ENCODE measurements at places on chromosomes 12 and 14.

GRCh38 chr12:47015381-47015780 lies 64.0 kb upstream of the PCED1B start:
- no peak for DNase-seq

DNA sequence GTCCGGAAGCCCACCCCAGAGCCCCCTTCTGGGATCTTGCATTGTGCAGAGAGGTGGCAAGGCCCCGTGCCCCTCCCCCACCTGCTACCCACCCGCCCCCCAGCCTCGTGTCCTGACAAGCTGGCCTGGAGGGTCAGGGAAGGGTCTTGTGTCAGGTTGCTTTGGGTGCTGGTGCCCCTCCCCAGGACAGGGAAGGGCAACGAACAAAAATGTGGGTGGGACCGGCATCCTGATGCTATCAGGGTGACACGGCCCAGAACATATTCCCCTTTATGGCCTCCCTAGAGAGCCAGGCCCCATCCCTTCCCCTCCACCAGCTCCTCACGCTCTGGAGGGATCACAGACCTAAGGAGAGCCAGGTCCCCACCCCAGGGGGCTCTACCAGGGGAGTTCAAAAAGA lies 38.7 kb upstream of the TMEM179 start:
- no peak for DNase-seq

DNA sequence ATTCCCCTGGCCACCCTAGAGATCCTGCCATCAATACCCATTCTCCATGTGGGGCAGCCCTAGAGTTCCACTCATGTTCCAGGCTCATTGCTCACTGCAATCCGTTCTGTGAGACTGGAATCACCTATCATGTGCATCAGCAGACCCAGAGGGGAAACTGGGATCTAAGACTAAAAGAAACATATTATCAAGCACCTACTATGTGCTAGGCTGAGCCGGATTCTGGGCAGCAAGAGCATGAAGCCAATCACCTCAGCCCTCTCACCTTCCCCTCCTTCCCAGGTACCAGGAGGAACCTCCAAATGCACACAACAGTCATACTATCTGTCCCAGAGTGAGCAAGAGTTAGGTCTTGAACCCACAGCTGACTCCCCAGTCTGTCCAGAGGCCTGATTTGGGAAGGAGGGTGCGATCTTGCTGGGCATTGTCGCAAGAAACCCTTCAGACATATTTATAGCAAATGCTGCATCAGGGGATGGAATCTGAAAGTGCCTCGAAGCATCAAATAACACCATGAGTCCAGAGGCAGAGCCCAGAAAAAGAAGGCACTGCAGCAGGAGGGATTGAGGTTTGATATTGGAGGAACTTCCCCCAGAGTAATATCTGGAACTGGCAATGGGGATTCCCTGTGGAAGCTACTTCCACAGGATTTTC lies 6.7 kb upstream of the CACNB3 start:
- no peak for DNase-seq

DNA sequence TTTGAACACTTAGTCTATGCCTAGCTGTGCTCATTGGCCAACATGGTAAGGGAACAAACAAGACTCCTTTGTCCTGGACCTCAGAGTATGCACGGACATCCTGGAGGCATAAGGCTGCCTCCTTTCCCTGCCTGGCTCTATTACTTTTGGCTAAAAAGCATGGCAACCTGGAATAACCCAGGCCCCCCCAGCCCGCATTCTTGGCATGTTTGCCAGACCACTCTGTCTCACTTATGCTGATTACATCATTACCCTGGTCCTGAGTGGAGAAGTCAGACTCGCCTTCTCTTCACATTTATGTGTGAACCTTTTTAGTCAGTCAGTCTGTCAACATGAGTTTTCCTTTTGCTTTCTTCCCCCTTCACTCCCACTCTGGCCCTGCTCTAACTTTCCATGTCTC lies 58.0 kb upstream of the ELK3 start:
- DNase-seq = no peak

GRCh38 chr14:24392325-24393091 lies 6.3 kb upstream of the NYNRIN start:
- DNase-seq = no peak

- DNase-seq = no peak
These were observed 121.1 kb downstream of the TGFB3 start for GRCh38 chr14:75860561-75861160.

DNA sequence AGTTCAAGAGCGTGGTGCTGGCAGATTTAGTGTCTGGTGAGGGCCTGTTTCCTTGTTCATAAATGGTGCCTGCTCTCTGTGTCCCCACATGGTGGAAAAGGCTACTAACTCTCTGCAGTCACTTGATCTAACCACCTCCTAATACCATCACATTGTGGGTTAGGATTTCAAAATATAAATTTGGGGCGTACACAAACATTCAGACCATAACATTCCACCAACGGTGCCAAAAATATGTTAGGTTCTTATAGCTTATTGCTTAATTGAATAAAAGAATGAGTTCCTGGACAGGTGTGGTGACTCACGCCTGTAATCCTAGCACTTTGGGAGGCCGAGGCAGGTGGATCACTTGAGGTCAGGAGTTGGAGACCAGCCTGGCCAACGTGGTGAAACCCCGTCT lies 3.4 kb upstream of the DYRK2 start:
- DNase-seq = no peak

DNA sequence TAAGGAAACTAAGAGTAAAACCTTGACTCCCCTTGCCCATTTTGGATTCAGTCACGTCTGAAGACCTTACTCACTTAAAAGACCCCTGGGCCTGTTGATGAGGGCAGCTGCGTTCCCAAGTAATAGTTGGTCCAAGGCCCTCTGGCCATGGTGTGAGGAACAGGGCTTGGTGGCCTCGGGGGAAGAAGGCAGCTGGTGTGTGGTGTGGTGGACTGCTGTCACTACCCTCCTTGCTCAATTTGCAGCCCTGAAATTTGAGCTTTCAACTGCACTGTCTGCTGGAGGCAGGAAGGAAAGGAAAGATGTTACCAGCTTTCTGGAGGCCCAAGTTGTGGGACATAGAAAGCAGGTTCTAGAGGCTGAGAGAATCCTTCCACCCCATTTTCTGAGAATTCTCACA lies 128.2 kb downstream of the SLC38A6 start:
- DNase-seq = no peak

DNA sequence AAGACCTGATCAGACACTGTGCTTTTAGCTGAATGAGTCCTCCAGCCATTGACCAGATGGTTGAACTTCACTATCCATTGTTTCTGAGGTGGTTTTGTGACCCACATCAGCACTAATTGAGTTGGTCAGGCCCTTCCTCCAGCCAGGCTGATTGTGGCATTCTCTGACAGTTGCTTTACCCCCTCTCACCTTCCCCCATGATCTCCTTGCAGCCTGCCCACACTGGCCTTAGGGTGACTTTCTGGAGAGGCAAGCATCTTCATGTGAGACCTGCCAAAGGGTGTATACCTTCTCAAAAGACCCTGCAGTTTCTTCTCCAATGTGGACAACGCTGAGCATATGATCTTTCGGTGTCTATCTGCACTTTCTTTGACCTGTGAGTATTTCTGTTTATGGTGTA lies 83.9 kb downstream of the GPATCH2L start:
- DNase-seq = no peak

DNA sequence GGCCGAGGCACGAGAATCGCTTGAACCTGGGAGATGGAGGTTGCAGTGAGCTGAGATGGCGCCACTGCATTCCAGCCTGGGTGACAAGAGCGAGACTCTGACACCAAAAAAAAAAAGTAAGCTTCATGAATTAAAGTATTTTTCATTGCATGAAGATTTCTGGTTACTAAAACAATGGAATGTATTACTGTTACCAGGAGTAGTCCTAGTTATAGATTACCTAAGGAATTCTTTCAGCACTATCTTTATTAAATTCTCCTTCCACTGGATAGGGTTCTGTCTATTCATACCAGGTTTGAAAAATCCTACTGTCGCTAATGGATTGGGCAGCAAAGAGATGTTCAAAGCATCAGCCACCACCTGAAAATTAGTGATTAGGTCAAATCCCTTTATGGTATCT lies 12.4 kb downstream of the ETFRF1 start:
- no peak for DNase-seq

DNA sequence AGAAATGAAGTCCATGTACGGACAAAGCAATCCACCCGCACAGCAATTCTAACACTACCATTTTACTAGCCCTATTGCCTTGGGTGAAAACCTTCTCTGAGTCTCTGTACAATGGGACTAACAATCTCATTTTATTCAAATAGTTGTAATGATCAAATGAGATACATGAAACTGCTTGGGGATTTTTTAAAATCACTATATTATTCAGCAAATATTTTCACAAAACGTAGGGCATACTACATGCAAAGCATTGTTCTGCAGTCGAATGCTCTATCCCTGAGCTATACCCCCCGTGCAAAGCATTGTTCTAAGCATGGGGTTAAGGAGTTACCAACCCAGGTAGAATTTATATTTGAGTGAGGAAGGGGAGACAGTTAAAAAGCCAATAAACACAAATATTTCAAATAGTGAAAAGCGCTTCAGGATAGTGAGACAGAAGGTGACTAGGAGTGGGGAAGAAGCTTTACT lies 554 bp upstream of the ATF7 start:
- DNase-seq = no peak

Data from activated naive CD4-positive, alpha-beta T cell treated with anti-CD3 and anti-CD28 coated beads, Interleukin-2, amount 50 U/mL, for 16 hours (primary cell).